Cerebellum (tissue), 4 donors: ENCODE measurements at places on chromosomes 6 and 20.

DNA sequence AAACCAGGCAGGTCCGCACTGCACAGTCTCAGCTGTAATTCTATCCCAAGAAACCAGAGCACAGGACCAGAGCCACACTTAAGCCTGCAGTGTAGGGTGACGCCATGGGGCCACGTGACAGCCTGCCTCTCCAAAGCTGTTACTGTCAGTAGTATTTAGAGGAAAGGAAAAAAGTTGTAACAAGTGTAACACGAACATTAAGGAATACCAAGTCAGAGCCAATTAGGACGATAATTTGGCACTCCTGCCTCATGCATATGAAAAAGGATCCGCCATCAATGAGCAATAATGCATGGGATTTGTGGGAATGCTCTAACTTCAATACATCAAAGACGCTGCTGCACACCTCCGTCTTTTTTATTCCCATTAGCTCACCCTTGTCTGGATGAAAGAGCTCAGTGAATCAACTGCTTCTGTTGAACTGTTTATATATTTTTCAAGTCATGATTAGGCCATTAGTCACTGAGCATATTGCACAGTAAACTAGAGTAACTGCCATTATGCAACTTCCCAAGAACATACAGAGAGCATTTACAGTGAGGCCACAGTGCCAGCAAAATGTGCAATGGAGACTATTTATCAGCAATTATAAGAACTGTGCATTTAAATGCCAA is 79.9 kb downstream of the ATXN1 start:
- no peak for DNase-seq

DNA sequence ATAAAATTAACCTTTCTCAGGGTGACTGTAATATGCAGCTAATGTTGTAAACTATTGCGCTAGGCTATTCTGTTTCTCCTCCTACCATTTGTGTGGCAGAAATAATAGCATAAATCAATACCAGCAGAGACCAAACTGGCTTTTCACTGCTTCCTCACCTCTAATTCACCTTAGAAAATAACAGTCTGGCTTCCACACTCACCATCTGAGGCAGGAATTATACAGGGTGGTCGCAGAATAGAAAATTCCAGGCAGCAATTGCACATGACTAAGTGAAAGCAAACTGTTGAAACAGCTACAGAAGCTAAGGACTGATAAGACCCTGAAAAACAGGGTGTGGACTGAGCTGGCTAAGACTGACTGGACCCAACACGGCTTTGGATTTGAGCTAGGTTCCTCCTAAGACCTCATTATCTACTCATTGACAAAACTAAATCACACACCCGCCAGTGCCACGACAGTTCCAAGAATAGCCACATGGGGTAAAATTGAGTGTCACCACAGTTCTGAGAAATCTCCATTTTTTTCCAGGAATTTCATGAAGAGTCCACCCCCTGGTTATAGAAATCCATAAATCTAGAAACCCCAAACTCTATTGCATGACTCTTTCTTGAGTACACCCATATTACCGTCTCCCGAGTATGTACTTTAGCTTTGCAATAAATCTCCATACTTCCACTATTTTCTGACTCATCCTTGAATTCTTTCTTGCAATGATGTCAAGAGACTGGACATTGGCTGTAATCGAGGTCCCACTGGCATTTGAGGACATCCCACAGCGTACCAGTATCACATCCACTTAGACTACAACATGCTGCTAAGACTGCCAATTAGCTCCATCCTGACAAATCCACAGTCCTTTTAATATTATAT is 60.9 kb upstream of the KCNQ5 start:
- no peak for DNase-seq

DNA sequence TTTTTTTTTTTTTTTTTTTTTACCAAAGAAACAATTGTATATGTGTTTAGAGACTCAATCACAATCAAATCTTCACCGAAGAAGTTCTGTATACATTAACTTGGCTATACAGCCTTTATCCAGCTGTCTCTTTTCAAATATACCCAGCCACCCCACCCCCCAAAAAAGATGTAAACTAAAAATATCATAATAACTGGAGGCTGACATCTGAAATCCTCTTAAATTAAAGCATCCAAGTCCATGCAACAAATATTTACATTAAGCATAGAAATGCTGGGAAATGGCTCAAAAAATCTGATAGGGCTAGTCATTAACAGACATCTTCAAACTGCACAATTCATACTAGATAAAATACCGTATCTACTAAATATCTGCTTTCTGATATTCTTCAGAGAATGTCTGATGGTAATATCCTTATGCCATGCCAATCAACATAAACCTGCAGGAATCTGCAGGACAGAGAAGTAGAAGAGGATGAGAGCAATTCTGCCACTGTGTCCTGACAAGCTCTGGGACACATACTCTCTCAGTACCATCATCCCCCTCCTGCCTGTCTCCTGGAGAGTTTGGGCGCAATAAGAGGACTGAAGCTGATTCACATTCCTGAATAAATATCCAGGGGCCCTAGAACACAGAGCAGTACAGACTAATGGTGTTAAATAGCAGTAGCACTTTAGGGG is 152.4 kb downstream of the KIF6 start:
- no peak for DNase-seq

DNA sequence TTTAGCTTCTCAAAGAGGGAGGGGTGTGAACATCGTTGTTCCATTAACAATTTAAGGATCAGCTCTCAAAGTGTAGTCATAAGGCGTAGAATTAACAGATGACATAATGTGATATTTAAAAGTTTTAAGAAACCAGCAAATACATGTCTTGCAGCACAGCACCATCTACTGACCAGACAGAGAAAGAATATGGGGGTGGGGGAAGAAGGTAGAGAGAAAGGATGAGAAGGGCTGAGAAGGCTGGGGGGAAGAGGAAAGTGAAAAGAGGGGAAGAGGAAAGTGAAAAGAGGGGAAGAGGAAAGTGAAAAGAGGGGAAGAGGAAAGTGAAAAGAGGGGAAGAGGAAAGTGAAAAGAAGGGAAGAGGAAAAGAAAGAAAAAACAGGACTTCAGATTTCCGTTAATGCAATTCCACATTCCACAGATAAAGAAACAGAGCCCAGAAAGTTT is 80.9 kb downstream of the HAO1 start:
- DNase-seq, result peak; percentile 2

GRCh38 chr6:45922728-45923351 is 92.8 kb downstream of the CLIC5 start:
- DNase-seq, result peak; percentile 50

DNA sequence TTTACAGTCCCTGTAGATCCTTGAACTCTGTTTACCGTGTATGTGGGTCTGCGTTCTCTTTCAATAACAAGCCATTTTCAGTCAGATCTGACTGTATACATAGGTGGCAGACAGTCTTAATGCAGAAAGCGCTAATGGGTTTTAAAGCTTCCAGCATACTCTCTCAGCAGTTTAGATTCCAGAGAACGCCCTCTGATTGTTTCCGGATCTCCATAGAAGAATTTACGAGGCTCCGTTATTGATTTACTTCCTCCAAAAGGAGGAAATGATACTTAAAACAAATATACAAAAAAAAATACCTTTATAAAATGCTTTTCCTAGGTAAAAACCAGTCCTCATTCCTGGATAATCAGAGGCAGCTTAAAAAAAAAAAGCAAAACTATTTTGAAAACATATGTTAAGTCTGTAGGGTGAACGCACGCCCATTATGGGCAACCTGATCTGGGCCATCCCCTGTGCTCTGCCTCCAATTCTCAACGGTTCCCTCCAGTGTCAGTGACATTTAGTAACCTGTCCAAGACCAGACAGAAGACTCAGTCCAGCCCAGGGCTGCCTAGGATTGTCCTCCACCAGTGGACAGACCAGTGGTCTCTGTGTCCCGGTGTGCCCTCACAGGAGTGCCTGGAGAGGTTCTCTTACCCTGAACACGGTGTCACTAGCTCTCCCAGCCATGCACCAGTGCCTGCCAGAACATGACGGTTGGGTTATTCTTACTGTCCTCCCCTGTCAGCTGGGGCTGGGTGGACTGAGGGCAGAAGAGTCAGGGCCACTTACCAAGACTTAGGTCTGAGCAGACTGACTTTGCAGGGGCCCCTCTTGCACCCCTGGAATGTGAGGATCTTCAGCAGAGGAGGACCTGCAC is 217.3 kb downstream of the ARID1B start:
- DNase-seq, result no peak

DNA sequence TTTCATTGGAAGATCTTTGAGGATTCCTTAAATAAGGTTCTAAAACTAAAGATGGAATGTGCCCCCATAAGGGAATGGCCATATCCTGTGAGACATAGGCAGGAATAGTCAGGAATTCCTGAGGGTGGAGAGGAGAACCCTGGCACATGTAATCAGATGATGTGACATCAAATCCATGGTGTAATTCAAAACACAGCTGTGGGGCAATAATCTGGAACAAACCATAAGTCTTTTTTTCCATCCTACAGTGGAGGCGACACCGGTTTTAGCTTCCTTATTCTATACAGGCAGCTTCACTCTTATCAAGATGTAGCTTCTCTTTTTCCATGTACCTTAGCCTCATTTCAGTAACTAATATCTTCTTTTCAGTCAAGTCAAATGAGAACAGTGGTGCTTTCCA is 133.6 kb upstream of the CITED2 start:
- DNase-seq, result no peak

- no peak for DNase-seq
Observed at GRCh38 chr6:36697481-36697903, at the start of gene RAB44. Gene RAB44 (plus strand): TSS chr6:36697826. CDS start chr6:36704236, 6,410 bp downstream.

GRCh38 chr6:125201961-125202729 is 48.6 kb downstream of the TPD52L1 start:
- no peak for DNase-seq

DNA sequence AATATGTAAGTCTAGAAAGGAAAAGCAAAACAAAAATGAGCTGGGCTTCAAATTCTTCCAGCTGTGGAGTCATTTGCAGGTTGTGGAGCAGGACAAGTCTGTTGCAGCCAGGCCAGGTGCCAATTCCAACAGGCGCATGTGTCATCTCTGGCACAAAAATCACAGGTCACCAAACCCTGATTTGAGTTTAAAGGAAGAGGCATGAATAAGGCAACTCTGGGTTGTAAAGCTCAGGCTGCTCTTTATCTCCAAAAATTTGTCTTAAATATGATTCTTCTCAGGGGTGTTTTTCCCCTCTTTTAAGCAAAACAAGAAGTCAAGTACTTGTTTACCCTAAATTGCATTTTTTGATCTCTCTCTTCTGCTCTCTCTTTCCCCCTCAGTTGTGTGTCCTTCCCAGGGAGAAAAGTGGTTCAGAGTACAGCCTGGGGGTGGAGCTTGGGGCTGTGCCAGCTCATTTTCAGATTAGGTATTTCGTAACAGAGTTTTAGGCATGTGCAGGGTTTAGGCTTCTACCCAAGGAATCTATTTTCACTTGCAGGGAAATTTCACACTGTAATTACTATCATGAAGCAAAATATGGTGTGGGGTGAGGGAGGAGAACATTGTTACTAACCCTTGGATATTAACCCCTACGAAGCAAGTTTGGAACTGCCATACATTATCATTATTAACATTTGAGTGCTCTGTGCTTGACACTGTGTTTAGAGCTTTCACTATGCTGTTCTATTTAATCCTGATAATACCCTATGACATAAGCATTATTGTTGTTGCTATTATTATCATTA is 8.3 kb upstream of the NCOA3 start:
- peak; percentile 24 for DNase-seq

DNA sequence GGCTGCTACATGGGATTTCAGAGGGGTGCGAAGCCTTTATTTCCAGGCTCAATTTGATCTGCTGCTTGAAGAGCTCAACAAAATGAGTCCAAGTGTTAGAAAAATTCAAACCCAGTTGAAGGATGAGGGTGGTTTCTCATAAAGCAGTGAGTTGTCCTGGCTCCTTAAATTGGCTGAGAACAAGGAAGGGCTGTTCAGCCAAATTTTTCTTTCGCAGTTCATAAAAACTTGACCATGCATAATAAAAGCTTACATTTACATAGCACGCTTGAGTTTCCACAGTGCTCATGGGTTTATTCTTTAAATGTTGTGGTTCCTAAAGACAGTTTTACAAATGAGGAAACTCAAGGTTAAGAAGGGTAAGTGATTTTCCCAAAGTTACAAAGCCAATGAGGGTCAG is 174.4 kb upstream of the FOXA2 start:
- no peak for DNase-seq

DNA sequence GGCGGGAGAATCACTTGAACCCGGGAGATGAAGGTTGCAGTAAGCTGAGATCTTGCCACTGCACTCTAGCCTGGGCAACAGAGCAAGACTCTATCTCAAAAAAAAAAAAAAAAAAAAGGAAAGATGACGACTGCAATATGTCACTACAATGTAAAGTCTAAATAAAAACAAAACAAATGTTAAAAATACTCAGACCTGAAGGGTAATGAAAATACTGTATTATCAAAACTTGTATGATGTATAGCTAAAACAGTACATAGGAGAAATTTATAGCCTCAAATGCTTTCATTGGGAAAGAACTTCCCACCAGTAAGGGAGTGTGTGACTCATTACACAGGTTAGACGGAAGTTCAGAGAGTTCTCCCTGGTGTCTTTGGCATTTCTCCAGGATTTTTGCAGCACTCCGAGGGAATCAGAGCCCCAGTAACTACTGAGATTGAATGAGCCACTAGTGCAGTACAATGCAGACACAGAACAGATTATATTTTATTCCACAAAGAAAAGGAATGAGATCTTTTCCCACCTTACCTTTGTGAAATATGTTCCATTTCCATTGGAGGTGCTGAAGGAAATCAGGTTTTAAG is 12.5 kb upstream of the RALGAPB start:
- peak; percentile 49 for DNase-seq

DNA sequence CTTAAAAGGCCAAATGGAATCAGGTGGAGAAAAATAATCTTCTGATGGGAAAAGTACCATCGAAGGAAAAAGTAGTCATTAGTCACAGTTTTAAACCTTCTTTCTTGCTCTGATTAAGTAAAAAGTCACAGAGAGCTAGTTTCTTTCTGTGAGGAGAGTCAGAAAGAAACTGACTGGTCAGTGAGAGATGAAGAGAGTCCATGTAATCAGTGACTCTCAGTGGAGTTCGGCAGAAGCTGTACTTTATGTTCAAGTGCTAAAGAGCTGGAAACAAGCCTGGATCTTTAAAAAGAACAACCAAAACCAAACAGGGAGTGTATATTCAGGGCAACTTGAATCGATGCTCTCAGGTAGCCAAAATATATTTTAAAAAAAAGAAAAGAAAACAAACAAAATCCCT is 44.5 kb downstream of the MDGA1 start:
- no peak for DNase-seq

- DNase-seq, result no peak
Observed at GRCh38 chr6:44171899-44172546, 13.4 kb downstream of the CAPN11 start.

- DNase-seq, result no peak
Observed at GRCh38 chr6:153698001-153698400, 341.0 kb upstream of the OPRM1 start.

GRCh38 chr6:73732845-73733675 is 37.1 kb downstream of the CD109 start:
- peak; percentile 4 for DNase-seq

DNA sequence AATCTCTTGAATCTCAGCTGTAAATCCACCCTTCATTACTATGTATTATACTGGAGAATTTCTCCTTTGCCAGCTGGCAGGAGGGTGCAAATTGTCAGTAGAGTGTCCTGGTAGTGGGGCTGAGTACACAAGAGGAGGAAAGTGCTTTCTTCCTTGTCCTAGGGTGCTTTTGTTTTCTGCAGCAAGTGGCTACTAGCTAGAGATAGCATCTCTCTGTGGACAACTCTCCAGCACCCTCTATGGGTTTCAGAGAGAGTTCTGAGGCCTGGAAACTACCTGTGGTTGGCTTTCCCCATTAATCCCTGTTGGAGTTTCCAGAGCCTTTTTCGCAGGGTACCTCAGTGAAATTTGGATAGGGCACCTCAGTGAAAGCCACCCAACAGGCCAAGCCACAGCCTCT is 422.5 kb upstream of the RGS17 start:
- DNase-seq, result no peak
